ENCODE measurements at places on chromosomes 12 and 14. TPM values are rescaled to one million over a fixed set of nuclear protein-coding genes. Genes with fewer than 3 reads are reported as not detected.

DNAJC22 gene
- total RNA-seq: not detected

GLRX5 gene
- 36.9 TPM for total RNA-seq

LRRC10 gene
- total RNA-seq: not detected

STYK1 gene
- total RNA-seq: 0.96 TPM

TCL1B gene
- total RNA-seq: not detected

BAZ1A gene
- total RNA-seq: 58.6 TPM

FOXA1 gene
- not detected for total RNA-seq

PARP2 gene
- total RNA-seq: 29.8 TPM

GARIN6 gene
- not detected for total RNA-seq

YY1 gene
- 101 TPM for total RNA-seq

NACA gene
- 717 TPM for total RNA-seq

FAR2 gene
- 11.3 TPM for total RNA-seq

CPNE6 gene
- total RNA-seq: not detected

SDSL gene
- 2.4 TPM for total RNA-seq

KRT80 gene
- total RNA-seq: not detected

MMP17 gene
- 0.64 TPM for total RNA-seq

SPIC gene
- total RNA-seq: not detected

VWF gene
- not detected for total RNA-seq

CLEC1A gene
- not detected for total RNA-seq

GPD1 gene
- 0.95 TPM for total RNA-seq

LAG3 gene
- 52.2 TPM for total RNA-seq

C1QL4 gene
- not detected for total RNA-seq

PSME1 gene
- 545 TPM for total RNA-seq

SSPN gene
- not detected for total RNA-seq

RND1 gene
- total RNA-seq: 4.0 TPM

KRT79 gene
- not detected for total RNA-seq

All from T-helper 1 cell treated with Interleukin-12 subunit alpha and Interleukin-12 subunit beta and Interleukin-4 antibody, amounts not matched to agents 30 ng/mL and 1 ng/mL, for 36 hours (primary cell).